CD4-positive, alpha-beta T cell treated with Interleukin-17A for 1 hour (primary cell): ENCODE measurements at places on chromosomes 2 and 18.
A peak's percentile ranks its signal among the peaks of the same experiment; 100 is the strongest.

DNA sequence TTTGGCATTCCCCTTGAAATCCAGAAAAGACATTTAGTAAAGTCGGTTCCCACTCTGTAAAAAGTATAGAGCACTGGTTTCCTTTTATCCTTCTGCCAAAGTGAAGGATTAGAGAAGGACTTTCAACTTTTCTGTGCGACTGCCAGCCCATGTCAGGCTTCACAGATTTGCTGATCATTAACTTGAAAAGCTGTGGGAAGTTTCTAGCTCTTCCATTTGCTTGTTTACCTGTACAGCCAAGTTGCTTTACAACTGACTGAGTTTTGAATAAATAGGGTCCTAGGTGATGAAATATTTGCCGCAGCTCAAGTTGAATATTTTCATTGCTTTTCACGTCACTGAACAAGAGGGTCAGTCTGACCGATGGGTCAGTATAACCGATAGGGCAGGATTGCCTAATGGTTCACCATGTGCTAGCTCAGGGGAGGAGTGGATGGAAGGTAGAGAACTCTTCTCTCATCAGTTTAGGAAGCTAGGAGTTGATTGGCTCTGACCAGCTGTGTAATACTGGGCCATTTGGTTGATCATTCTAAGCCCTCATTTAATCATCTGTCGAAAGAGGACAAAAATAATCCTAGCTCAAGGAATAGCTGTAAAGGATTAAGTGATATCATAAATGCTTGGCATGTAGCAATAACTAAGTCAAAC is 30.4 kb downstream of the UPP2 start:
- DNase-seq: no peak

GRCh38 chr18:10242936-10243680 is 211.3 kb upstream of the APCDD1 start:
- no peak for DNase-seq

- no peak for DNase-seq
Observed at GRCh38 chr2:111007757-111008688, 112.7 kb upstream of the BCL2L11 start.

GRCh38 chr2:62457556-62457955 is 48.4 kb downstream of the TMEM17 start:
- DNase-seq: no peak

- peak; percentile 98 for DNase-seq
Observed at GRCh38 chr2:201257956-201258665, 2.2 kb upstream of the CASP8 start.

- DNase-seq: no peak
Observed at GRCh38 chr2:206054952-206055351, 31.0 kb downstream of the INO80D start.

DNA sequence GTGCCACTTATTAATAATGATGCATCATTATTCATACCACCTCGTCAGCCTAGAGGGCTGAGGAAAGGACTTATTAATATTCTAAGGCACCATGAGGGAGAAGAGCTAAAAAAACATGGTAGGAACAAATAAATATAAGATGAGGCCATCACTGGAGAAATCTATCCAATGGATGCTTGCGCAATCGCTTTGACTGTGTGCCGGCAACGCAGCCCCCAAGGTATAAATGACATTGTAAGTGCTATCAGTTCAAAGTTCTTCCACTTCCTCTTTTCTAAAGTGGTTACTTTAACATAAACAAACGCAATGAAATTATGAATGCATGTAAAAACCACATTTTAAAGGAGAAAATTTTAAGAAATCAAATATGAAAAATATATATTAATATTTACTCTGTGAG is 164.6 kb downstream of the EIPR1 start:
- no peak for DNase-seq

- DNase-seq: no peak
Observed at GRCh38 chr18:73563901-73564472, 583.6 kb downstream of the FBXO15 start.

DNA sequence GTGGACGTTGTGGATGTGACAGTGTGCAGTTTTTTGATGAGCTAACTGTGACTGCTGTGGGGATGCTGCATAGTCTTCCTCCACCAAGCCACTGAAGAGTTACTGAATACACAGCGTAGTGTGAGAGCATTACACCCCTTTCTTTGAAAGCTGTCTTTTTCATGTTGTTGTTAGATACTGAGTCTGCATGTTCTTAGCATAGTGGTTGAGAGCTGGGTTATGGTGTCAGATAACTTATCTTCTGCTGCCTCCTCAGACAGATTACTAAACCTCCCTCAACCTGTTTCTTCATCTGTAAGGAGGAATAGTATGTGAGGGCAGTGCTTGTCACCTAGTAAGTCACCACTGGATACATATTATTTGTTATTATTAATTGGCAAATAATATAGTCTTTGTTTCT is 63.2 kb downstream of the CEP192 start:
- no peak for DNase-seq

DNA sequence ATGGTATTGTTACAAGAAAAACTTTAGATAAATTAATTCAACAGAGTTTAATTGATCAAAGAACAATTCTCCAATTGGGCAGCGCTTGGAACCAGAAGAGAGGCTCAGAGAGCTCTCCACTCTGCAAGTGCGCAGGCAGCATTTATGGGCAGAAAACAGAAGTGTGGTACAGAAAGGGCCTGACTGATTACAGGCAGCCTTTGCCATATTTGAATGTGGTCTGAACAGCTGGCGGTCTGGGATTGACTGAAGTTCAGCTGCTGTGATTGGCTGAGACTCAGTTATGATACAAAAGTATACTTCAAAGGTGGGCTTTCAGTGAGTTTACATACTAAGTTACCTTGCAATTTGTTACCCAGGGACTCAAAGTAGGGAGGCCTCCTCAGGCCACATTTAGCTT is 301.3 kb upstream of the ID2 start:
- DNase-seq: no peak

GRCh38 chr18:57959278-57959677 is 84.7 kb upstream of the NEDD4L start:
- DNase-seq: no peak

DNA sequence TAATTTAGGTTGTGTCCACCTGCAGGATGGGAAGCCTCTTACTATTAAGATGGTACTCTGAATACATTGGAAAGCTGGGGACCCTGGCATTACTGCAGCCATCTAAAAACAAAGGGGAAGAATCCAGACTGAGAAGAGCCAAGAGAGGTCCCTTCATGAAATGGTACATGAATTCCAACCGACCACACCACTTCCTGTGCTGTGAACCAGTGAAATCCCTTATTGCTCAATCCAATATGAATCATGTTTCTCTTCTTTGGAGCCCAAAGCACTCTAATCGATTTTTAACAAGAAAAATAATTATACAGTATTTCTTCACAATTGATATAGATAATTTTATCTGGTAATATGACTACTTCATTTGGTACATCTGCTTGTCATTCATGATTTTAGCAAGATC is 479.7 kb upstream of the RAB6C start:
- no peak for DNase-seq

DNA sequence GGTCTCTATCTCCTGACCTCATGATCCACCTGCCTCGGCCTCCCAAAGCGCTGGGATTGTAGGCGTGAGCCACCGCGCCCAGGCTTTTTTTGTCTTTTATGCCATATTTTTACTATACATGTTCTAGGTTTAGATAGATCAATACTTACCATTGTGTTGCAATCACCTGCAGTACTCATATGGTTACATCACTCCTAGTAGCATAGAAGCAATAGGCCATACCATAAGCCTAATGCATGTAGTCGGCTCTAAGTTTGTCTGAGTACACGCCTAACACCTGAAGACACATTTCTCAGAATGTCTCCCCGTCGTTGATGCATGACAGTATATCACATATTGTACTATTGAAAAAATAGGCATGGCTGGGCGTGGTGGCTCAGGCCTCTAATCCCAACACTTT is 27.1 kb upstream of the TGIF1 start:
- DNase-seq: no peak

DNA sequence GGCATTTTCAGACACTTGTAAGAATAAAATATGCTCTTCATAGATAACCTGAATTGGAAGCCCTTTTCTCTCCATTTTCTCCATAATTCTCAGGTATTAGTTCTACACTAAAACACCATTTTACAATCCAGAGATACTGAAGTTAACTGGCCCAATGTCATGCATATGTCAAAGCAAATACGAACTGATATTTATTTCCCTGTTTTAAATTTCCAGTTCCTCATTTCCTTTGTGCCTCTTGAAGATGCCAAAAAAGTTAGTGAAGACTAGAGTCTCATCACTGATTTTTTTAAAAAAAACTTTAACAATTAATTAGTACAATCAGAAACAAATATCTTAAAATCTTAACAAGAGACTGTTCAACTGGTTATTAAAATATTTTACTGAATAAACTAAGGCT is 52.8 kb upstream of the ITGB6 start:
- no peak for DNase-seq

GRCh38 chr2:70226781-70227180 is 21.6 kb downstream of the TIA1 start:
- no peak for DNase-seq
